ENCODE measurements at places on chromosomes 11 and 22. TPM values are rescaled to one million over a fixed set of nuclear protein-coding genes. Genes with fewer than 3 reads are reported as not detected.

DNA sequence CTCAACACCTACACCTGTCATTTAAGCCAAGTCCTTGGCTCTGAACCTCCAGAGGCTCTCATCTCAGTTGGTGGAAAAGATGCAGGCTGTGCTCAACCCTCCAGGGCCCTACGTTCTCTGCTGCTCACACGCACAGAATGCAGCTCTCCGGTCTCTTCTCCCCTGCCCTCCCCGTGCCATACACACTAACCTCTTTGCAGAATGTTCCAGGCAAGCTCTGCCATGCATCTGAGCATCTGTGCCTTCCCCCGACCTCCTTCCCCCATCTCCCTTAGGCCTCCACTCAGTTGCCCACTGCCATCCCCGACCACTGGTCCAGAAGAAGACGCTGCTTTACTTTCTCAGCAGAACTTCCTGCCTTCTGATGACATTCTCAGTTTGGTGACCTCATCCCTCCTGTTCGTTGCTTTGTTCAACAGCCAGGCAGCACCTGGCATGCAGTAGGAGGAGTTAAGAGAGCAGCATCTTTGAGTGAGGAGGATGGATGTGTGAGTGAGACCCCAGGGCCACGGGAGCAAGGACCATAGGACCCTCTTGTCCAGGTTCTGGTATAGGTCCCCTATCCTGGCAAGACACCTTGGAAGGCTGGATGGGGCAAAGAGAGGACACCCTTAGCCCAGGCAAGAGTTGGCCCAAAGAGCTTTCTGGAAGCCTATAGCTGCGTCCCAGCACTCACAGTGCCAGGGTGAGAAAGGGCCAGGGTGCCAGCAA, 598.0 kb downstream of the BRD1 start:
- H3K4me3 ChIP-seq, result no peak overlapping the region
- H3K4me1 ChIP-seq, result no peaks in the 10 kb centered on the region
- no peaks in the 10 kb centered on the region for H3K27me3 ChIP-seq
- H3K36me3 ChIP-seq, result no peaks in the 10 kb centered on the region
- H3K27ac ChIP-seq, result no peak overlapping the region
- no peak for DNase-seq

- H3K27me3 ChIP-seq, result no peaks in the 10 kb centered on the region
- no peaks in the 10 kb centered on the region for H3K4me1 ChIP-seq
- no peak overlapping the region for H3K4me3 ChIP-seq
- H3K27ac ChIP-seq, result no peak overlapping the region
- DNase-seq, result no peak
- no peaks in the 10 kb centered on the region for H3K36me3 ChIP-seq
Observed at GRCh38 chr22:29217827-29218757, 12.4 kb downstream of the EMID1 start.

GRCh38 chr11:14449302-14449714, 50.3 kb downstream of the COPB1 start:
- DNase-seq, result no peak
- peaks cover 5% of the 10 kb centered on the region for H3K36me3 ChIP-seq

DNA sequence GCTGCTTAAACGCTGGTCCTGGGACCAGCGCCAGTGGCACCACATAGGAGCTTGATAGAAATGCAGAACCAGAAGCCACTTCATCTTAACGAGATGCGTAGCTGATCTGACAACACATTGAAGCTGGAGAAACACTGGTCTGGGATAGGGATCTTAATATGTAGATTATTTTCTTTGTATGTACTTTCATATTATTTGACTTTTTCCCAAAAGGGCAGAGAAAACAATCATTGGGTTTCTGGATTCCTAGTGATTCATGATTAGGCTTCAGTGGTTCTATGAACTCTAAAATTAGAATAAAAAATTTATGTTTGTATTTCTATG, 12.3 kb downstream of the MPEG1 start:
- no peaks in the 10 kb centered on the region for H3K27me3 ChIP-seq
- no peaks in the 10 kb centered on the region for H3K36me3 ChIP-seq
- no peak overlapping the region for H3K4me3 ChIP-seq

DNA sequence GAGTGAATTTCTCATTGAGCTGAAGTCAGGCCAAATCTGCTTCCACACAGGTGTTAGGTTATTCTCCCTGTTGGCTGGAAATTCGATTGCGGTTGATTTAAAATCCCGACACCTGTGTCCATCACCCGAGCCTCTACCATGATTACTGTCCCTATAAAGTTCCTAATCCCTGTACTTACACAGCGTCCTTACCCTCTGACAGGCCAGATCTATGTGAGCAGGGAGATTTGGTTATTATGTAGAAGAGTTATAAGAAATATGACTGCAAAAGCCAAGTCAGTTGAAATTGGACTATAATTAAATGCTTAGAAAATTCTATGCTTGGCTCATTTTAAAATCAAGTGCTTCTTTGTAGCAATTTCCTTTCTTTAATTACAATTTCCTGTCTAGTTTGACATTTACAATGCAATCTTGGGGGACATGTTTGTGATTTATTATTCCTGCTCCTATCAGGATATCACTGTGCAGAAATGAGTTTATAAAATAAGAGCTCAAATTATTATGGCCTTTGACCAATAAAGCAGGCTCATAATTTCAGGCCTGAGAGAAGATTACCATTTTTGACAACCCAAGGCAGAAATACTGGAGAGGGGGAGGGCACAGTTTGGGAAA, 32.5 kb upstream of the LMO1 start:
- DNase-seq, result no peak
- no peaks in the 10 kb centered on the region for H3K27me3 ChIP-seq
- no peaks in the 10 kb centered on the region for H3K36me3 ChIP-seq
- no peak overlapping the region for H3K27ac ChIP-seq

GRCh38 chr11:115194802-115195110, 309.5 kb downstream of the CADM1 start:
- H3K27ac ChIP-seq, result no peak overlapping the region
- DNase-seq, result no peak
- no peak overlapping the region for H3K4me3 ChIP-seq
- H3K36me3 ChIP-seq, result no peaks in the 10 kb centered on the region

DNA sequence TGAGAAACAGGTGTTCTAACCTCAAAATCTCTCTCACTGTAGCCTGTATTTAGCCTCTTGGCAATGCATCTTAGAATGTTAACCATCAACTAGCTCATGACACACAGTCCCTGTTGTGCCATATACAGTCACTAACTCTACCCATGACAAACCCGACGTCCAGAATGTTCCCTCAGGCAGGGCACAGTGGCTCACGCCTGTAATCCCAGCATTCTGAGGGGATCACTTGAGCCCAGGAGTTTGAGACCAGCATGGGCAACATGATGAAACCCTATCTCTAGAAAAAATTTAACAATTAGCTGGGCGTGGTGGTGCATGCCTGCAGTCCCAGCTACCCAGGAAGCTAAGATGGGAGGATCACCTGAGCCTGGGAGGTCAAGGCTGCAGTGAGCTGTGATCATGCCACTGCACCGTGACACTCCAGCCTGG, 18.2 kb upstream of the CCDC34 start:
- H3K27me3 ChIP-seq, result no peaks in the 10 kb centered on the region
- no peaks in the 10 kb centered on the region for H3K4me1 ChIP-seq
- H3K27ac ChIP-seq, result no peak overlapping the region
- no peak for DNase-seq

- no peaks in the 10 kb centered on the region for H3K4me1 ChIP-seq
- DNase-seq, result no peak
- H3K4me3 ChIP-seq, result no peak overlapping the region
- H3K27ac ChIP-seq, result no peak overlapping the region
Observed at GRCh38 chr11:7977232-7977917, 9.8 kb upstream of the EIF3F start.

DNA sequence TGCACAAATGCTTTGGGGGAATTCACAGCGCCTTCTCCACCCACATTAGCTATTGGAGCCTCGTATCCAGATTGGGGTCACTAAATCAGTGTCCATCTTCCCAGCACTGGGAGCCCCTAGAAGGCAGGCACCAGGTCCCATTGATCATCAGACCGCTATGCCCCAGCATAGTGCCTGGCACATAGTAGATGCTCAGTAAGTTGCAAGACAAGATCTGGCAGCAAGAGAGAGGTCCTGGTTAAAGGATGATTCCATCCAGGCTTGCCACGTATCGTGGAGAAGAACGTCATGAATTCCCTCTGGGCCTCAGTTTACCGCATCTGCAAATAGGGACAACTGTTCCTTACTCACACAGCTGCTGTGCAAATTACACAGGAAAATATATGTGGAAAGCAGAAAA, 1.7 kb downstream of the TMEM184B start:
- H3K27ac ChIP-seq, result peak overlapping the region; percentile 89
- no peaks in the 10 kb centered on the region for H3K27me3 ChIP-seq
- no peak overlapping the region for H3K4me3 ChIP-seq
- peaks cover 5% of the 10 kb centered on the region for H3K36me3 ChIP-seq
- no peak for DNase-seq

- no peaks in the 10 kb centered on the region for H3K4me1 ChIP-seq
- H3K27me3 ChIP-seq, result no peaks in the 10 kb centered on the region
- no peak overlapping the region for H3K4me3 ChIP-seq
- H3K27ac ChIP-seq, result no peak overlapping the region
Observed at GRCh38 chr11:20311444-20311843, 52.1 kb upstream of the HTATIP2 start.

DNA sequence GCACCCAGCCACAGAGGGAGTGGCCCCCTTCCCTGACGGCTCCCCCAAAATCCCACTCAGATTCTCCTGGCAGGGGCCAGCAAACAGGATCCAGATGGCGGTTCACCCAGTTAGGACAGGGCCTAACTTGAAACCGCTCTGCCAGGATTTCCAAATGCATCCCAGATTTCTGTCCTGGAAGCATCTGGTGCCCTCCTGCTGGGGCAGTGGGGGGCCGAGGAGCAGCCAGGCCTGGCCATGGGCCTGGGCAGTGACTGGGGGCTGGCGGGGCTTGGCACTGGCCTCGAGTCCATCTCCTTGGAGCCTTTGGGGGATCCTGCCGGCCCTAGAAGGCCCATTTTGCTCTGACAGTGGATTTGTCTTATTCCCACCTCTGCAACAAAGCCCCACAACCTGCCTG, 17.9 kb upstream of the EMID1 start:
- no peak overlapping the region for H3K27ac ChIP-seq
- no peaks in the 10 kb centered on the region for H3K4me1 ChIP-seq
- no peaks in the 10 kb centered on the region for H3K36me3 ChIP-seq

GRCh38 chr11:116517077-116517476, 255.7 kb downstream of the BUD13 start:
- no peaks in the 10 kb centered on the region for H3K4me1 ChIP-seq
- no peak for DNase-seq
- H3K27ac ChIP-seq, result no peak overlapping the region
- no peaks in the 10 kb centered on the region for H3K36me3 ChIP-seq
- H3K4me3 ChIP-seq, result no peak overlapping the region
- H3K27me3 ChIP-seq, result no peaks in the 10 kb centered on the region

GRCh38 chr11:89612096-89612495, 98.0 kb upstream of the TRIM77 start:
- no peaks in the 10 kb centered on the region for H3K36me3 ChIP-seq
- H3K4me1 ChIP-seq, result no peaks in the 10 kb centered on the region
- no peak overlapping the region for H3K27ac ChIP-seq
- H3K27me3 ChIP-seq, result no peaks in the 10 kb centered on the region
- no peak for DNase-seq

- no peak overlapping the region for H3K27ac ChIP-seq
- H3K4me3 ChIP-seq, result no peak overlapping the region
- no peak for DNase-seq
- no peaks in the 10 kb centered on the region for H3K36me3 ChIP-seq
- H3K4me1 ChIP-seq, result no peaks in the 10 kb centered on the region
Observed at GRCh38 chr11:76587820-76588454, 82.6 kb downstream of the LRRC32 start.

The MS4A2 gene
- total RNA-seq, result not detected

The OR51B6 gene
- not detected for total RNA-seq

The UBASH3B gene
- total RNA-seq, result 44.1 TPM

The BIK gene
- 2.6 TPM for total RNA-seq

The PEX26 gene
- 36.7 TPM for total RNA-seq

The THRSP gene
- not detected for total RNA-seq

The SLC22A6 gene
- total RNA-seq, result not detected

The SGSM1 gene
- total RNA-seq, result 3.1 TPM

All from naive thymus-derived CD4-positive, alpha-beta T cell (primary cell).